ENCODE measurements at places on chromosomes 2 and 18. TPM values are rescaled to one million over a fixed set of nuclear protein-coding genes. Genes with fewer than 3 reads are reported as not detected.

DNA sequence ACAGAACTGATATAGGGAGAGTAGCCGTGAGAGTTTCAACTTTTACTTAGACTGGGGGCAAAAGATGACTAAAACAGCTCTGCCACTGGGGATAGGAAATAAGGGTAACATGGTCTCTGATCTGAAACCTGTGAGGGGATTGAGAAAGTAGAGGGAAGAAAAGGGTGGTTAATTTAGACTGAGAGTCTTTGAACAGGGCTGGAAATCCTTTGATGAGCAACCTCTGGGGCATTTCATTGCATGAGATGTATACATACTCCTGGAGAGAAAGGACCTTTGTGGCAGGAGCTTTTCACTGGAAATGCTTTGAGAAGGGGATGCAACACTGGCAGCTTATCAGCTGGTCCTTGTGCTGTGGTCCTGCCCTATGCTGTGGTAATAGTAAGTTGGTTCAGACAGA lies 9.4 kb downstream of the GALNT1 start:
- DNase-seq, result no peak

The HNMT gene
- total RNA-seq, result not detected

The C1QL2 gene
- total RNA-seq, result not detected

- DNase-seq, result no peak
Measured at GRCh38 chr2:122315306-122315705, 559.9 kb downstream of the TSN start.

- no peak for DNase-seq
Measured at GRCh38 chr2:70935468-70936164, at the start of gene ATP6V1B1. ATP6V1B1 (plus strand) TSS chr2:70935900; CDS start chr2:70935955, 55 bp downstream.

DNA sequence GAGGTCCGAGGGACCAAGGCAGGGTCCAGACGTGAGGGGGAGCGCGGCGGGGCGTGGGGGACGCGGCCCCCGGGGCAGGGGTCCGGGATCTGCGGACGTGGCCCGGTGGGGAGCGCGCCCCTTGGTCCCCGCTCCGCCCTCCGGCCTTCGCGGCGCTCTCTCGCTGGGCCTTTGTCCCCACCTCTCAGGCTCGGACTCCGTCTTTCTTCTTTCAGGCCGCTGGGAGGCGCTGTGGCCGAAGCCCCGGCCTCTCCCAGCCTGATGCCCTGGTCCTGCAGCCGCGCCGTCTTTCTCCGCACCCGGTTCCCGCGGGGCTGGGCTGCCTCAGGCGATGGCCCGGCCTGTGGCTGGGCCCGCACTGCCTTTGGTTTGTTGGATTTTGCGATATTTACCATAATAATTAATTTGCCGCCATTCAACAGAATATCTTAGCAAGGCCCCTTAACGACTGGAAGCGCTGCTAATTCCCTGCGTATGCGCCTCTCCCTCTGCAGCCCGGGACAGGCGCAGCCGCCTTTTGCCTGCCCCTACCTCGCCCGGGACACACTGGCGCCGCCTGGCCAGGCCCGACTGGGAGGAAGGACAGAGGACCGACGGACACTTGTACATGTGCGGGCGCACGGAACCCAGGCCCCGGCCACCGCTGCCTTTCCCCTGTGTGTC lies 10.8 kb downstream of the SIX3 start:
- peak; percentile 52 for DNase-seq

DNA sequence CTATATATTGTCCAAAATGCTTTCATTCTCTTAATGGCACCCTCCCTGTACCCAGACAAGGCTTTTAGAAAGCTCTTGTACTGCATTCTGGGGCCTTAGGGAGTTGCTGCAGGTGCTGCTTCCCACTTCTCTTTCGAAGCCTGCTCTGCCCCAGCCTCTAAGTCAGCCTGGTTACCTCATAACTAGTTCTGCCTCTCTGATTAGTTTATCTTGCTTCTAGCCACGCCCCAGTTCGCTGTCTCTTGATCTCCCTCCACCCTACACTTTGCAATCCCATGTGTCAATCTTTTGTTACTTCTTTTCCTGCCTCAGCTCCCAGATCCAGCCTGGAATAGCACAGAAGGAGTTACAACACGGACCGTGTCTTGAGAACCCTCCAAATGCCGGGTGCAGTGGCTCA lies 13.8 kb upstream of the NCOA1 start:
- DNase-seq, result no peak
